Foreskin keratinocyte (primary cell): ENCODE measurements at places on chromosomes 5 and 9.

- no peak for DNase-seq
Measured at GRCh38 chr5:7714697-7715096, 136.2 kb downstream of the CFAP90 start.

DNA sequence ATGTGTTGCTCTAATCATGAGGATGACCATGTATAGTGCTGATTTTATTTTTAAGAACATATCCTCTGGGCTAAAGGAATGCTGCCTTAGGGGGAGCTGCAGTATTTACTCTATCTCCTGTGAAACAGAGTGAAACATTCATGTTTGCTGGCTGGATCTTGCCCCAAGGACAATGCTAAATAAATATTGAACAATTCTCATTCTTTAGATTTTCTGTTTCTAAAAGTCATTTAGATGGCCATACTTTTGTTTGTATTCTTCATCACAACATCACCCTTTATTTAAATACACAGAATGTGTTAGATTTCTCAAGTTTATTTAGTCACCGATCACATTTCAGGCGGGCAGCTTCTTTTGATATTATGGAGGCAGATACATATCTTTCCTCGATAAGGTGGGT lies 103.3 kb downstream of the ARHGEF28 start:
- DNase-seq = no peak

- no peak for DNase-seq
Measured at GRCh38 chr5:172923539-172923938, 35.7 kb upstream of the RPL26L1 start.

GRCh38 chr9:22158271-22158670 lies 149.2 kb upstream of the CDKN2B start:
- peak; percentile 51 for DNase-seq

- DNase-seq = no peak
Measured at GRCh38 chr5:71946343-71947030, 160.8 kb upstream of the MAP1B start.

DNA sequence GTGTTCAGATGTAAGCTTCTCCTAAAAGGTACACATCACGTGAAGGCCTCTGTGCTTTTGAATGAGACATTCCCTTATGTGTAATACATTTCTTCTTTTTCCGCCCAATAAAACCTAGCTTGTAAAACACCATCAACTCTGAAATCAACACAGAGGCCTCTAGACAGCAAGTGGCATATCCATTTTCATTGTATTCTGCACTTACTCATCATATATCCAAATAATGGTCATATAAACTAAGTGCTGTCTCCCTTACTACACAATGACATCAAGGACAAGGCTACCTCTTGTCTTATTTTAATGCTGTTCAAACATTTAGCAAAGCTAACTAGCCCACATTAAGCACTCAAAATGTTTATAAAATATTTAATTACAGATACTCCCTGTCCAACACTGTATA lies 108.5 kb downstream of the ELAVL2 start:
- no peak for DNase-seq

- DNase-seq = no peak
Measured at GRCh38 chr5:160852049-160852448, at the start of gene ATP10B. ATP10B (minus strand) TSS chr5:160852211; CDS start chr5:160688074, 164,137 bp downstream.

DNA sequence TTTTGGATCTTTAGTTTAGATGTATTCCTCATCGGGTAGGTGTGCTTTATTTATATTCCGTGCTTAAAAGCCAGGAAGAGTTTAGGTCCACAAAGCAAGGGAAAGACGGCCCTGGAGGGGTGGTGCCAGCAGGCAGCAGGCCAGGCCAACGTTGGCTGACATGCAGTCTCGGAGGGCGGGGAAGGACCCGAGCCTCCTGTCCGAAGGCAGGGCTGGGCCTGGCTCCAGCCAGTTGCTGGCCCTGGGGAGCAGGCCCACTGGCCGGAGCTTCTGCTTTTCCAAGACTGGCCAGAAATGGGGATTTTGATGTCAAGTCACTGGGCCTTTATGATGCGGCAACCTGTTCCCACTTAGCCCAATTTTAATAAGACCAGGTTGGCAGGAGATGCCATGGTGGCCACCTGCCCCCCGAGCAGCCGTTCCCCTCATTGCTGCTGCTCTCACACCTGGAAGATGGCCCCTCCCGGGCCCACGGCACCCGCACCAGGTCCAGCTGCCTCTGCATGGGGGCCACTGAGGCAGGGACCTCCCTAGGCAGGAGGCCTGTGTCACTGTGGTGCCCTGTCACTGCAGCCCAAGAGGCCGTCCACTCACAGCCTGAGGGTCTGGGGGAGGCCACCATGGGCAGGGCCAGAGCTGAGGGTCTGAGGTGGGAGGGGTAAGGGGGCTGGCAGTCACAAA lies 23.2 kb downstream of the LPCAT1 start:
- DNase-seq = no peak

DNA sequence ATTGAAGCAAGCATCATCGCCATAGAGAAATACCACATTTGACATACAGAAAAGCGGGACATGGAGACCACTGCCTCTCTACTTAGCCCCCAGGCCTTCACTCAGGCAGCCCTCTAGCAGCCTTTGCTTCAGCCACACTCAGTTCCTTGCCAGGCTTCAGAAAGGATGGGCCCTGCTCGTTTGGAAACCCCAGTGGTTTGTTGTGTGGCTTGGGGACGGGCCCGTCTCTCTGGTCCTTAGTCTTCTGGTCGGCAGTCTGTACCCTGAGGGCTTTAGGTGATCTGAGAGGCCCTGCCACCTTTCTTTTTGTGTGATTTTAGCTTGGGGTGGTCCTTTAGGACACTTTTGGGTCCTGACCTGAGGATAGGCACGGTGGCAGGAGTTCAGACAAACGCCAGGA lies 21.1 kb upstream of the ARSI start:
- no peak for DNase-seq

- no peak for DNase-seq
Measured at GRCh38 chr5:68534131-68534940, 318.8 kb downstream of the PIK3R1 start.

DNA sequence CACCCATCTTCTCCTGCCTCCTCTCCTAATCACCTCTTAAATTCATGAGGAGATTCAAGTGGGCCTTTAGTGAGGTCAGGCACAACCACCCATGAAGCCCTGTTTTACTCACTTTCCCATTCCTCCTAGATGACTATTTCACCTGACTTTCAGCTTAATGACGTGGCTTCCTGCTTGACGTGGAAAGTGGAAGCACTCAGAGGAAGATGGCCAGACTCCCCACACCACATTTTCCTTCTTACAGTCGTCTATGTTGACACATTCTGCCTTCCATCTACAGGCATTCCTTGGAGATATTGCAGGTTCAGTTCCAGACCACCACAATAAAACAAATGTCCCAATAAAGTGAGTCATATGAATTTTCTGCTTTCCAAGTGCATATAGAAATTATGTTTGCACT lies 146.4 kb upstream of the TAS2R1 start:
- peak; percentile 30 for DNase-seq

DNA sequence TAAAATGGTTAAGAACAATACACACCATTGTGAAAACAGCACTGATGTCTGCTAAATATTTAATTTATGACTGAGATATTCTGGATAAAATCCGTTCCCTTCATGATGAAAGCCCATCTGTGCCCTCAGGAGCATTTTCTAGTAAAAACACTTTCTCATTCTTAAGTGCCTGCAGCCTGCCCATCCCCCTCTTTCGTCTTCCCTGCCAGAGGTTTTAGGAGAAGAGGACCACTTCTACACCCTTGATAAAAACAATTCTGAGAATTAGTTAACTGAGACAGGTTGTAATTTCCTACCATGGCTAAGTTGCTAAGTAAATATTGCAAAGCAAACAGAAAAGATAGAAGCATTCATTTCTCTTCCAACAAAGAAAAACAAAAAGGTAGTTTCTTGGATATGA lies 272.6 kb downstream of the ATPSCKMT start:
- DNase-seq = no peak

- no peak for DNase-seq
Measured at GRCh38 chr5:68230285-68230684, 14.7 kb downstream of the PIK3R1 start.

- no peak for DNase-seq
Measured at GRCh38 chr5:150651924-150652671, 9.0 kb upstream of the MYOZ3 start.

- no peak for DNase-seq
Measured at GRCh38 chr9:131043087-131043486, 34.1 kb downstream of the LAMC3 start.

DNA sequence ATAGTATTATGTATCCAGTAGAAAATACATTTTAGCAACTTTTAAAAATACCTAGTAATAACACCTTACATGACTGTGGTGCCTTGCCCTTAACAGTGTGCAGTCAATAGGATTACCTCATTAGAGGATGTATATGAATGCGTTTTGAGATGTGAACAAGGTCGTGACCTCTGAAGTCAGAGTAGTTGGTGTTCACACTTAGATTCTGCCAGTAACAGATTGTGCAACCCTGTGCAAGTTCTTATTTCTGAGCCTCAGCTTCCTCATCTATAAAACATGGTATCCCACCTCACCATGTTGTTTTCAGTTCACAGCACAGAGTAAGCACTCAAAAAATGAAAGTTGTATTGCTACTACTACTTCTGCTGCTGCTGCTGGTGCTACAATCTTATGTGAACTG lies 347.3 kb downstream of the KDM4C start:
- no peak for DNase-seq

DNA sequence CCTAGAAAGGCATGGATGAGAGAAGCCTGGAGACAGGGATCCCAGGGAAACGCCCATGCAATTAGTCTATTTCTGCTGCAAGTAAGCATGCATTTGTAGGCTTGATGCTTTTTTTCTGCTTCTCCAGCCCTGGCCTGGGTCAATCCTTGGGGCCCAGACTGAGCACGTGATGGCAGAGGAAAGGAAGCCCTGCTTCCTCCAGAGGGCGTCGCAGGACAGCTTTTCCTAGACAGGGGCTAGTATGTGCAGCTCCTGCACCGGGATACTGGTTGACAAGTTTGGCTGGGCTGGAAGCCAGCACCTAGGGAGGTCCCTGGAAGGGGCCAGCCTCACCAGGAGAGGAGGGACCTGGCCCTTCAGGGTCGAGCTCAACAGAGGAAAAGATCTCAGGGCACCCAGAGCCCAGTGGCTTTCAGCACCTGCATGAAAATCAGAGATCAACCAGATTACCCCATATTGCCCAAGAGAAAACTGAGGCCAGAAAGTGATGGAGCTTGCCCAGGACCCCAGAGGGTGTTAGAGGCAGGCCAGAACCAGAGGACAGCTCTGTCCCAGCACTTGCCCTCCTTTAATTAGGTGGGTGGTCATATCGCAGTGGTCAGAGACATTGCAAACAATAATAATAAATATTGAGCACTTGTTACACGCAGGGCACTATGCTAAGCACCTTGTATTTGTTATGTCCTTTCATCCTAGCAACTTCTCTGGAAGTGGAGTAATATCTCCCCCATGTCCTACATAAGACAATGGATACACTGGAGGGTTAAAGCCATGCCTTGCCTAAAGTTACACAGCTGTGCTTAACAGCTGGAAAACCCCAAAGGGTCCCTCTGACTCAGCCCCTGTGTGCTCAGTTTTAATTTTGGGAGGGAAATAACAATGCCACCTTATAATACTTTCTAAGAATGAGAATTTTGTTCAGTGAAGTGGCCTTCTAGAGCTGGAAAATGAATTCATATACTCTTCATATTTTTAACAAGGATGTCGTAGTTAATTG lies 67.1 kb downstream of the KLF4 start:
- no peak for DNase-seq

GRCh38 chr5:1423901-1424603 lies 21.2 kb downstream of the SLC6A3 start:
- DNase-seq = no peak

DNA sequence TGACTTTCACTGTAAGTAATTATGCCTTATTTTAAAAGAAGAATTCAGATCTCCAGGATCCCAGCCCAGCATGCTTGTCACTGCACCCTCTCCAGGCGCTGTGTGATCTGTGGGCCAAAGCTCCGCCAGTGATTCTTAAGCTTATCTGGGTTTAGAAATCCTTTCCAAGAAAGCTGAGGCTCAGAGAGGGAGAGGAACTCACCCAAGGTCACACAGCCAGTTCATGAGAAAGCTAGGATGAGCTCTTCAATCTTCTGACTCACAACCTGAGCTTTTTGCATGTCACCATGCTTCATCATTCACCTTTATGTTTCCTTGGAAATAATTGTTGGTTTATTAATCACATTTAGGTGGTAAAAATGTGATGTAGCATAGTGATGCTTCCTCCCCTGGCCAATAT lies 136.6 kb upstream of the HAND1 start:
- no peak for DNase-seq

DNA sequence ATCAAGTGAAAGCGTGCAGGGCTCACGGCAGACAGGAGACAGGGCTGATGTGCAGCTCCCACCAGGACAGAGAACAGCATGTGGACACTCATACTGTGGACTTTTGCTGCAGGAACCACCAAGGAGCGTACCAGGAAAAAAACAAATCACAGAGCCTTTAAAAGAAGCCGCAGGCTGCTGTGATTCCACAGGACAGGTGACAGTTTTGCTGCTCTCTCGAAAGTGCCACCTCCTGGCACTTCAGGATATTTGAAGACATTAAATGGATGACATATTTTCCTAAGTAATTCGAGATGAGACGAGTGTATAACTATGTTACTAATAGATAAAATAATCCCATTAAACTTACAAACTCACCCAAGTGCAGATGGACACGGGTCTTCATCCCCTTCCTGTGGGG lies 29.3 kb downstream of the ZDHHC11 start:
- no peak for DNase-seq

GRCh38 chr5:83428126-83428525 lies 43.4 kb upstream of the VCAN start:
- DNase-seq = no peak

DNA sequence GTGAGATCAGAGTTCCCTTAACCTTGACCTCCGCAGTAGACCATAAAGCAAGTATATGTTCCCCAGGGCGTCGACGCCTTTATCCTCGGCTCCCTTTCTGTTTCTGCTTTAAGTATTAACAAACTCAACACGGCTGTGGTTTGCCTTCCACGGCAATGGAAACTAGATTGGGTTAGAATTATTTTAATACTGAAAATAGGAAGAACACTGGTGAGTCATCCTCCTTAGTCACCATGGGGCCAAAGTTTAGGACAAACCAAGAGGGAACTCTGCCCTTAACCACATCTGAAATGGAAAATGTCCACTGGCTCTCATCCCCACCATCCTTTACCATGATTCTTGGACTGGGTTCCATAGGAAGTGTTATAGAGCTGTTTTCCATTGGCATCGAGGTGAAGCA lies 386.1 kb downstream of the ACTL7B start:
- DNase-seq = no peak

- DNase-seq = no peak
Measured at GRCh38 chr9:22405869-22406659, 40.6 kb upstream of the DMRTA1 start.

- no peak for DNase-seq
Measured at GRCh38 chr5:82054004-82054710, 82.3 kb downstream of the ATG10 start.

- DNase-seq = peak; percentile 66
Measured at GRCh38 chr9:69471433-69471832, 146.4 kb downstream of the ENTREP1 start.

- DNase-seq = no peak
Measured at GRCh38 chr9:121185178-121185745, 16.4 kb downstream of the RAB14 start.
